ENCODE measurements at places on chromosomes 2 and 18.

DNA sequence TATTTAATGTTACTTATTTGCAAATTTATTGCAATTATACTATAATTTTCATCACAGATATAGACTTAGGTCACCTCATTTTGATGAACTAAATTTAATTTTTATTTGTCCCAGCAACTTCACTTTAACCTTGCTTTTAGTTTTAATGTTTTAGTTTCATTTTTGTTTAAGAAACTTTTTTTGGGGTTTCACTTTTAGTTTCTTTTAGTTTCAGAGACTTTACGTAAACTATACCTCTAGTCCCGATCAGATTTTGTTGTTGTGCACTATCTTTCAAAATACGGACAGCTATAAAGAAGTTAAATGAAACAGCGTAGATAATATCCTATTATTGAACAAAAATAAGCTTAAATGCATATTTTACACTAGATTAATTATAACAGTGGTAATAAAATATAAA lies 460.5 kb downstream of the ERBB4 start:
- DNase-seq: no peak

- DNase-seq: no peak
These were observed 887.9 kb downstream of the NRXN1 start for GRCh38 chr2:50143822-50144575.

GRCh38 chr2:223724861-223725260 lies 112.5 kb downstream of the AP1S3 start:
- no peak for DNase-seq

DNA sequence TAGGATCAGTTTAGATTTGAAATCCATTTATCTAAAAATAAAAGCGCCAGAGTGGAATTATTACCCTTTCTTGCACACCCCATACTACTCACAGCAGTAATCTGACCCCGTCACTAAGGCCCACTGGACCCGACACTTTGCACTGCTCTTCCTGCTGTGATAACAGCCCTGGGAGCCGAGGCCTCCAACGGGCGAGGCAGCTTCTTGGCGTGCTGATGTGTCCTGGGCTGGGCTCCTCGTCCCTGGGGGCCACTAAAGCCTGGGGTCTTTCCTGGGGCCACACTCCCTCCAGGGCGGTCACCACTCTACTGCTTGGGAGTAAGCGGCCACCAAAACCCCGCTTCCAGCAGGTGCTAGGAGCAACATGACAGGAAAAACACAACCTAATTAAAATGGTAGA lies 61.7 kb downstream of the ZAP70 start:
- no peak for DNase-seq

GRCh38 chr2:222846003-222846402 lies 14.8 kb upstream of the ACSL3 start:
- no peak for DNase-seq

DNA sequence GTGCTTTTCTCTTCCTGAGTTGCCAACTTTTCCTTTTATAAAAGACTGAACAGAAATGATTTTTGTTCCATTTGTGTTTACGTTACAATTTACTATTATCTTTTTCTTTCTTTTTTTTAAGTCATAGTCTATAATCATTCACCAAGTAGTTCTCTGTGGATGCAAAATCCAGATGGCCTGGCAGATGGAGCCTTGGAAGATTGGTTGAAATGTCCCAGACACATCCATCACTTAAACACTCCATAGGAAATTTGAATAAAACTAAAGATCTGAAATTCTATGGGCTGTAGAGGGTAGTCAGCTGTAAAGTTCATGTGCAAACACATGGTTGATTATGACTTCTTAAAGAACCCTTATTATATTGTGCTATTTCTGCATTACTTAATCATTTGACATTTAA lies 164.8 kb upstream of the DOCK10 start:
- no peak for DNase-seq

GRCh38 chr2:54866179-54866578 lies 142.7 kb downstream of the EML6 start:
- DNase-seq: no peak

DNA sequence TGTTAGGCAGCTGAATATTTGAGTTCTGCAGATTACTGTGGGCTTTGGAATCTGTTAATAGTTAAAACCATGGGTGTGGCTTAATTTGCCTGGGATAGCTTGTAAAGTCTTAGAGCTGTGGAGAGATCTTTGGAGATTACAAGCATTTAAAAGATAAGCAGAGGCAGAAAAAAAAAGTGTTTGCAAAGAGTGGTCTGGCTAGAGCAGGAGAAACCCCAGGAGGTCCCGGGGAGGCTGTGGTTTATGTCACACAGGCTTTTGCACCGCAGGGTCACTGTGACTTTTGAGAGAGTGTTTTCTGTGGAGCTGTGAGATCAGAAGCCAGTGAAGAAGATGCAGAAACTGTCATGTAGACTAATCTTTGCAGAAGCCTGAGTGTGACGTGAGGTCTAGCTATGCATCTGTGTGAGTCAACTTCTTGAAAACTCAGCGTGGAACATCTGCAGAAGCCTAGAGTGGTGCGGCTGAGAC lies 49.0 kb downstream of the SETBP1 start:
- no peak for DNase-seq

- no peak for DNase-seq
These were observed 16.9 kb upstream of the KCNG3 start for GRCh38 chr2:42510608-42511243.

DNA sequence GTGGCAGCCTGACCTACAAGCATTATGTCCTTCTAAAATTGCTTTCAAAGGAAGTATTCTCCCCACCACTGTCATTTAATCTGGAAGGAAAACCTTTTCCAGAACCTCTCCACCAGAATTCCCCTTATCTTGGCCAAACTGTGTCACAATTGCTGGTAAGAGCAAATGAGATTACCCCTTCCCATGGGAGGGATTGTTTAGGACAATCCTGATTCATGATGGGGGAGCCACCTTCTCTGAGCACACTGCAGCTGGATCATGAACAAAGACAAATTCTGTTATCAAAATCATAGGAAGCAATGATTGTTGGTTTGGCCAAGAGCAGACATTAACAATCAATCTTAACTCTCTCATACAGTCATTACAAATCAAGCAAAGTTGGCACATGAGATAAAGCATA lies 18.1 kb upstream of the ATOH8 start:
- DNase-seq: no peak

DNA sequence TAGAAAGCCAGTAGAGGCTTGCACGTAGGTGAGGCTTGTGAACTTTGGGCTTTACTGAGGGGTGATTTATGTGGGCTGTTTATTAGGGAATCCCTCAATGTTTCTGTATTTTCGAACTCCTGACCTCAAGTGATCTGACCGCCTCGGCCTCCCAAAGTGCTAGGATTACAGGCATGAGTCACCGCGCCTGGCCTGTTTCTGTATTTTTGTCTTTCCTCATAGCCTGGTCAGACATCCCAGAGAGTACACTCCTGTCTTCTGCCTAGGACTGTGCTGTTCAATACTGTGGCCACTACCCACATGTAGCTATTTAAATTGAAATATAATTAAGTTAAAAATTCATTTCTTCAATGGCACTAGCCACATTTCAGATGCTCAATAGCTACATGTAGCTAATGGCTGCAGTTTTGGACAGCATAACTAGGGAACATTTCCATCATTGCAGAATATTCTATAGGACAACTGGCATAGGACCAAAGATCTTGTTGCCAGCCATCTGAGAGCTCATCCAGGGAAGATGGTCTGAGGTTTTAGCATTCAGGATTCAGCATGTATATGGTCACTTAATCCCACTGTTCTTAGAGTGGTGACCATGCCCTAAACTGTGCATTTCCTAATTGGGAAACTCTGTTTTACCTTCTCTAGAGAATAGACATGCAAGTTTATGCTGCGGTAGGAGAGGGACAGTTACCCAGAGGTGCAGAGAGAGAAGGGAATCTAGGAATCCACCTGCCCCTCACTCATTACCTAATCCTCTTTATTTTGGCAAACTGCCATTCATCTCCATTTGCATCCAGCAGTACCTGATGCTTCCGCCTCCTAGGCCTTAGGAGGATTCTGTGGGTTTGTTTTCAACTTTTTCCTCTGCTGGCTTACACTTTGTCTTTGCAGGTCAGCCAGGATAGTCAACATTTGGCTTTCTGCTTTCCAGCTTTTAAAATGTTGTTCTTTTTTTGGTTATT lies 64.4 kb downstream of the LCLAT1 start:
- no peak for DNase-seq

GRCh38 chr18:579238-579637 lies 942 bp upstream of the CETN1 start:
- no peak for DNase-seq

DNA sequence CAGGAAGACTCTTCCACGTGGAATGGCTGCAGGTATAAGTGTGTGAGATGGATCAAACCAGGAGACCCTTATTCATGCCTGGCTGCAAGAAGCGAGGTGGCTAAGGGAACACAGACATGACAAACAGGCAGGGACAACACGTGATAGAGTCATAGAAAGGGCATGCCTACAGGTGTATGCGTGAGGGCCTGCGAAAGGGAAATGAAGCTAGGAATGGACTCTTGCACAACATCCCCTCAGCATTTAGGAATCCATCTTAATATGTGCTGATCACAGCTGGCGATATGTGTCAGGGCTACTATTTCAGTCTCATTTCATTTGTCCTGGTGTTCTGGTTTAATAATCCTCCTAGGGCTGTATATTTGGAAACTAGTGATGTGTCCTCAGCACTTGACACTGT lies 291.2 kb downstream of the MYT1L start:
- no peak for DNase-seq

GRCh38 chr2:209619782-209620181 lies 151.8 kb upstream of the UNC80 start:
- DNase-seq: no peak

DNA sequence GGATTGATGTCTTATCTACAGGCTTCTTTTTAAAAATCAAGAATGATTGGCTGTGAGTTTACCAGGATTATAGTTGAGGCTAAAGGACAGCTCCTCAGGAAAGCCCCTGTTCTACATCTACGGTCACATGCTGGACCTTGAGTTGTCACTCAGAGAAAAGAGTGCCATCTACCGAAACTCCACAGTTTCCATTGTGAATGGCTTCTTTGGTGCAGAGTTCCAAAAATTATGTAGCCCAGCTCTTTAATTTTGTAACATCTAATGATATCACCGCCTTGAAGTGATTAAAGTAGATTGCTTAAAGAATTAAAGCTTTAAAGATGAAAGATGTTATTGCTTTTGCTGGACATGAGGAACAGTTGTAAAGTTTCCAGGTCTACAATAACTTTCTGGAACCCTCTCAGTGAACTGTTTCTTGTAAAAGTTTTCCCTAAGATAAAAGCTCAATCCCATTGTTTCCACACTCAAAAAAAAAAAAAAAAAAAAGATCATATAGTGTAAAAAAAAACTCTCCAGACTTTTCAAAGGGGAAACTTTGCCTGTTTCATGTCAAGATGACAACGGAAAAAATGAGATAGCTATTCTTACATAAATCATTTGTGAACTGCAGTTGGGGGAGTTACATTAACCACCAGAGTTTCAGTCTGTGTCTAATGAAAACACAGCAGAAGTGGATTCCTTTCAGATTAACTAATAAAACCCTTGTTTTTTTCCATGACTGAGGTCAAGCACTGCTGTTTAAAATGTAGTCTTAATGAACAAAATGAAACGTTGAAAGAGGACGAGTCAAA lies 4.3 kb downstream of the COL3A1 start:
- no peak for DNase-seq

DNA sequence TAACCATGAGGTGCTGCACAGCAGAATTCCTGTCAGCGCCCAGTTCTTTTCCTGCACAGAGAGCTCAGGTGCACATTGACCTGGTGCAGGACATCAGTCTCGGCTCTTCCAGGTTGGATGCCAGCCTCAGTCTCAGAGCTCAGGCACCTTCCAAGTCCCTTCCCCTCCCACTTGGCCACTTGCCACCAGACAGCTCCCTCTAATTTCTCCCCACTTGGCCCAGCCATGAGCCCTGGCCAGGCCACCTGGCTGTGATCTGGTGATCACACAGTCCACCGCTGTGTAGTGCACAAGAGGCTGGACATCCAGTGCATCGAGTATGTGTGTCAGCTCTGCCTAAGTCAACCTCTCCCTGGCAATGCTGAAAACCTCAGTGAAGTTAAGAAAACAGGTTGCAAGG lies 336.6 kb upstream of the MYT1L start:
- no peak for DNase-seq

DNA sequence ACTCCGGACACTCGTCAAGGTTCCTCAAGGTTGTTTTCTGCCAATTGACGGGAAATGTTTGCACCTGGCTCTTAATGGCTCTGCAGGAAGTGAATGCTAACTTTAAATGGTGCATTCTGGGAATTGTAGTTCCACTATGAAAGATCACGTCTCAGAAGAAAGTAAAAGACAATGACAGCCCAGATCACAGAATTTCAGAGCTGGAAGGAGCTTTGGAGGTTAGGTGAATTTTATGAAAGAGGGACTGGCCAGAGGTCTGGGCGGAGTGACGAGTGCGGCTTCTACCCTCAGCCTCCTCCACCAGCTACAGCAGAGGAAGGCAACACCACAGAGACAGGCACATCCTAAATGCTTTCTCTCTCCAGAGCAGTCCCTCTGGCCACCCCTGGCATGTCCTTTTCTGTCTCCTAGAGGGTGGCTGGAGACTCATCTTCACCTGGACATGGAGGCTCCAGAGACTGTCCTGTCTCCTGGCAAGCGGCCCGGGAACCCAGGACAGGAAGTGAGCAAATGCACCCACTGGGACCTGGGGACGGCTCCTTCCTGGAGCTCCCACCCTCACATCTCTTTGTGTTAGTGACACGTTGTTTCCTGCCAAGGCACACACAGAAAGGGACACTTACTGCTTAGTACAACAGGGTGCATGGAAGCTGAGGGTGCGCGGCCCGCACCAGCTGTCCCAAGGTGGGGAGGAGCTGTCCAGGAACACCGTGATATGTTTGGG lies 19.4 kb downstream of the THAP4 start:
- DNase-seq: no peak

- DNase-seq: no peak
These were observed 9.6 kb upstream of the MTA3 start for GRCh38 chr2:42558827-42559226.

- DNase-seq: no peak
These were observed 524.8 kb upstream of the DSEL start for GRCh38 chr18:68041327-68041726.

- DNase-seq: no peak
These were observed 282.9 kb upstream of the REV1 start for GRCh38 chr2:99772591-99773331.

All from activated CD4-positive, alpha-beta T cell treated with anti-CD3 and anti-CD28 coated beads for 4 hours (primary cell).